ENCODE measurements at places on chromosomes 11 and 22.

DNA sequence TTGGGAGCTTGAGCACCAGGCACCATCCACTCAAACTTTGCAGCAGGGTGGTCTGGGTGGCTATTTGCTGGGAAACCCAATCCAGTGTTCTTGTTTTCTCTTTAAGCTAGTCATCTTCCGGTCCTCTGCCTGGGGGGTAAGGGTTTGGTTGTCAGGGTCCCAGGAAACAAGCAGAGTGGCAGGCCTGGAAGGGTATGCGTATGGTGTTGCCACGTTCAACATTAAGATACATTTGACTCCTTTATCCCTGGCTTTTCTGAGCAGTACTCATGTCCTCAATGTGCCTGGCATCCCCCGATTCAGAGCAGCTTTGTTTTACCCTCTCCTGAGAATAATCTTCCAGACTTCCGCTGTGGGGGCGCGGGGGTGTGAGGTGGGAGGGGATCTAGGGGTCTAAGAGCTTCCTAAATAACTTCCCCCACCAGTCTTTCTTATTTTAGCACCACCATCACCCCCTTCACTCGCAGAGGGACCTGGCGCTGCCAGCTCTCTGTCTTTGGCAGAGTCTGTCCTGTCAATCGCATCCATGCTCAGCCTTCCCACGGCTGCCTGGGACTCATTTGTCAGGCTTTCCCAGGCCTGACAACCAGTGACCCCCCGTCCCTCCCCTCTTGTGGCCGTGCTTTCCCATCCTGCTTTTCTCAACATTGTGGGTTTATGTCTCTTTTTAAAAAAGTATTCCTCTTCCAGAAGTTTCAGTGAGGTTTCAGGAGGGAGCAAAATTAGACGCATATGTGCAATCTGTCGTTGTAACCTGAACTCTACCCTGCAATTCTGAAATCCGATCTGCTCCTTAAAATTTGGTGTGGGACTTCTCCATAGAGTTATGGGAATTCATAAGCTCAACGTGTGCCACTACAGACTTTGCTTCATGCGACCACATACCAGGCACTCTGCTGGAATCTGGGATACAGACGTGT lies 27.0 kb upstream of the RBFOX2 start:
- no peak for DNase-seq

GRCh38 chr11:70397983-70398833 lies at the start of gene CTTN:
TSS of gene CTTN (plus strand) at chr11:70398529. CDS start at chr11:70407298, 8,769 bp downstream.
- peak; percentile 91 for DNase-seq

- no peak for DNase-seq
These were observed 11.4 kb downstream of the MRGPRD start for GRCh38 chr11:68969386-68969785.

DNA sequence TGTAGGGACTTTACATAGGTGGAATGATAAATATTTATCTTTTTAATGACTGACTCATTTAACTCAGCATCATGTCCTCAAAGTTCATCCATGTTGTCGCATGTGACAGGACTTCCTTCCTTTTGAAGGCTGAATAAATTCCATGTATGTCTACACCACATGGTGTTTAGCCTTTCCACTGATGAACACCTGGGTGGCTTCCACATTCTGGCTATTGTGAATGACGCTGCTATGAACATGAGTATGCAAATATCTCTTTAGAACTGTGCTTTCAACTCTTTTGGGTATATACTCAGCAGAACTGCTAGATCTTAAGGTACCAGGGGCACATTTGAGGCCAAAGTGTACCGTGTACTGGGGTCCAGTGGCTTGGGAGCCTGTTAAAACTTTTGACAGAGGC lies 24.1 kb downstream of the LARGE1 start:
- DNase-seq: no peak

DNA sequence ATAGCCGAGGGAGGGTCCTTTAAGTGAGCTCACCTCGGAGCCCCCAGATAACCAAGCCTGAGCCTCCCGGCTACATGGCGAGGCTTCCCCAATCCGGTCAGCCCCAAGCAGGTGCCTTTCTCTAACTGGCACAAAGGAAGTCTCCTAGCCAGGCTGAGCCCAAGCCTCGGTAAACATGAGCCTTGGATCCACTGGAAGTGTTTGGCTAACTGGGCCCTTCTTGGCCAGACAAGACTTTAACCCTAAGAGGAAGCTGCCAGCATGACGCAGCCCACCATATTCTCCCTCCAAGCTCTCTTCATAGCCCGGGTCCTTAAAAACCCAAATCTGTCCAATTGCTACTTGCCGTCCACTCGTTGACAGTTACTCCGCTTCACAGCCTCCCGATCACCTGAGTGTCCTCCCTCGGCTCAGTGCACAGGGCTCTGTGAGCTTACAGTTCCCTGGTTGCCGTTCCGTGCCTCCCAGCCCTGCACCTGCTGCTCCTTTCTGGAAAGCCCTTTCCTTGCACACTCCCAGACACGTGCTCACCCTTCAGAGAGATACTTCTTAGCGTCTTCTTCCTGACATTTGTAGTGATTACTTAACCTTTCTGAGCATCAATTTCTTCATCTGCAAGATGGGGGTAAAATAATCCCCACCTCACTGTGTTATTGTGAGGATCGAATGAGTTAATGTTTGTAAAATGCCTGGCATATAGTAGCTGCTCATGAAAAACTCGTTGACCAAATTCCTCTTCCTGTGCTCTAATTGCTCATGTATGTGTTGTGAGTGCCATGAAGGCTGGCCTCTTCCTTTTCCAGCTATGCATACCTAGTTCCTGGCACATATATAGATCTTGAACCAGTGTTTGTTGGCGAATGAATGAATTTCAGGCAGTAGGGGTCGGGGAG lies 25.6 kb downstream of the TXN2 start:
- DNase-seq: no peak

Measured in neuronal stem cell (in vitro differentiated cells).